ENCODE measurements at places on chromosomes 3 and 15.

DNA sequence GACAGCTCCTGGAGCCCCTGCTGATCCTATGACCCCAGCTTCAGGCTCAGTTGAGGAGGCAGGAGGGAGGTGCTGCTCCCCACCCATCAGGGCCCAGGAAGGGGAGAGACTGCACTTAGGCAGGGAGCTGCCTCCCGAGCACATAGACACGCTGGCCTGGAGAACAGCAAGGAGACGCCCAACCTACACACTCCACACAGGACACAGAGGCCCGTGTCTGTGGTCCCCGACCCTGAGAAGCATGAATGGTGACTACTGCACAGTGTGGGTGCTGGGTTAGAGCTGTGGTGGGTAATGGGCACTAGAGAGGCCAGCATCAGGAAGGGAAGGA, 1.1 kb upstream of the HHATL start:
- no peak for DNase-seq

DNA sequence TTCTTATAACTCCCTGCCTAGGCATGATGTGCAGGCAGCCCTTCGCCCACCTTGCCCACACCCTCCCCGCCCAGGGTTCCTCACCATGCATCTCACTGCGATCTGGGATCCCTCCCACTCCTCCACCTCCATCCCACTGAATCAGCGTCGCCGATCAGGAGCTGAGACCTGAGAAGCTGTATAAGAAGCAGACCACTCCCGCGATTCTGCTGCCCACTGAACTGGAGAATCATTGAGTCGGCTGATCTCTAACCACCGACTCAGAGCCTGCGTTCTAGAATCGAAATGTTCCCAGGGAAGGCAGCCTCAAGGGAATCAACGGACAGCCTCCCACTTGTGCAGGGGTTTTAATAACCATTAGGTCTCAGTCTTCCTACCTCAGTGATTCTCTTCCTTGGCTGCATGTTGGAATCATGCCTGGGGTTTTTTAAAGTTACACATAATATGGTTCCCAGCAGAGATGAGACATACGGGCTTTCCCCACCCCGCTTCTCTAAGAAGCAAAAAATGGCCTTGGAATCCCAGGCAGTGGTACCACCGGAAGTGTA, 60.2 kb downstream of the TMEM44 start:
- DNase-seq: no peak

GRCh38 chr3:108437439-108437838, 73.0 kb downstream of the MYH15 start:
- no peak for DNase-seq

DNA sequence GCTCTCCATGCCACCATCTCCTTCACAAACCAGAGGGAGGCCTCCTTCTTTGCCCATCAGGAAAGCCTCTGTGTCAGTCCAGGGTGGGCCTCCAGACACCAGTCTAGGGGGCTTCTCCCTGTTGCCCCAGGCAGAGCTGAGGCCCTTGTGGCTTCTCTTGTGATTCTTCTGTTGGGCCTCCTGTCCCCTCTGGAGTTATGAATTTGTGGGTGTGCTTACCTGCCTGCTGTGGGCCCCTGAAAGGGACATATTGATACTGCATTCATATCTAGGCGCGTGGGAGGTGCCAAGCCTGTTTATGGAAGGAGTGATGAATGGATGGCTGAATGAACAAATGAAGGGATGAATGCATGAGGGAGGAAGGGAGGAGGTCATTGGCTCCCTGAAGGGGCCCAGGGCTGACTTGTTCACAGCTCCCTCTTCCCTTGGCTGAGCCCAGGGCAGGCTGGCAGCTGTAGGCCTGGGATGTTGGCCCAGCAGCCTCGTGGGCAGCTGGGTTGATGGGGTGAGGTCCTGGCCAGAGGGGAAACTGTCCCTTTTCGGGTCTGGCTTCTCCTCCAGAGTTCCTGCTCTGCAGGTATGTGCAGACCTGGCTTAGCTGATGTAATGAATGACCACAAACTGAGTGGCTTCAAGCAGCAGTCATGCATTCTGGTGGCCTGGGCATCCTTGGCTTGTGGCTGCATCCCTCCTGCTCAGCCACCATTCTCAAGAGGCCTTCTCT, 195.4 kb downstream of the GOLGA6L6 start:
- no peak for DNase-seq

- DNase-seq: no peak
Measured at GRCh38 chr3:62602987-62603386, 229.6 kb upstream of the FEZF2 start.

GRCh38 chr3:100456745-100457144, 35.7 kb upstream of the TMEM45A start:
- DNase-seq: no peak

DNA sequence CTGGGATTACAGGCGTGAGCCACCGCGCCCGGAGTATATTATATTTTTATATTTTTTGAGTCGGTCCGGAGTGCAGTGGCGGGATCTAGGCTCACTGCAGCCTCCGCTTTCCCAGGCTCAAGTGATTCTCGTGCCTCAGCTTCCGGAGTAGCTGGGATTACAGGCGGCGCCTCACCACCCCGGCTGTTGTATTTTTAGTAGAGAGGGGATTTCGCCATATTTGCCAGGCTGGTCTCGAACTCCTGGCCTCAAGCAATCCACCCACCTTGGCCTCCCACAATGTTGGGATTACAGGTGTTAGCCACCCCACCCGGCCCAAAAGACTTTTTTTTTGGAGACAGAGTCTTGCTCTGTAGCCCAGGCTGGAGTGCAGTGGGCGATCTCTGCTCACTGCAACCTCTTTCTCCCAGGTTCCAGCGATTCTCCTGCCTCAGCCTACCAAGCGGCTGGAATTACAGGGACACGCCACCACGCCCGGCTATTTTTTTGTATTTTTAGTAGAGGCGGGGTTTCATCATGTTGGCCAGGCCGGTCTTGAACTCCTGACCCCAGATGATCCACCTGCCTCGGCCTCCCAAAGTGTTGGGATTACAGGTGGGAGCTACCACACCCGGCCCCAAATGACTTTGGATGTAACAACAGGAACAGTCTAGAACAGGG, 1.0 kb downstream of the ZNF589 start:
- DNase-seq: no peak

GRCh38 chr3:8709801-8710507, 23.6 kb upstream of the CAV3 start:
- DNase-seq: no peak

GRCh38 chr15:90774731-90775514, 57.8 kb downstream of the BLM start:
- no peak for DNase-seq

DNA sequence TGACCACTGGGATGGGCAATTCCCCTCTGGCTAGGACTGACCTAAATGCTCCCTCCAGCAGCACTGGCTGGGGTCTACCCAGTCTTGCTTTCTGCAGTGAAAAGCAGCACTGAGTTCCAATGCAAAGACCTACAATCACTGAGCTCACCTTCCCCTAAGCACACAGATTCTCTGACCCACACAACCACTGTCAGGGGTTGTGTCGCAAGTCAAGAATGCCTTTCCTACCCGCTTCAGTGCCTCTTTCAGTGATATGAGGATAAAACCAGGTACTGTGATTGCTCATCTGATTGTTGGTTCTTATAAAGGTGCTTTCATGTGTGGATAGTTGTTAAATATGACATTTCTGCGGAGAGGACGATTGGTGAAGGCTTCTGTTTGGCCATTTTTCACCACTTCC, 345.6 kb downstream of the GAP43 start:
- no peak for DNase-seq

DNA sequence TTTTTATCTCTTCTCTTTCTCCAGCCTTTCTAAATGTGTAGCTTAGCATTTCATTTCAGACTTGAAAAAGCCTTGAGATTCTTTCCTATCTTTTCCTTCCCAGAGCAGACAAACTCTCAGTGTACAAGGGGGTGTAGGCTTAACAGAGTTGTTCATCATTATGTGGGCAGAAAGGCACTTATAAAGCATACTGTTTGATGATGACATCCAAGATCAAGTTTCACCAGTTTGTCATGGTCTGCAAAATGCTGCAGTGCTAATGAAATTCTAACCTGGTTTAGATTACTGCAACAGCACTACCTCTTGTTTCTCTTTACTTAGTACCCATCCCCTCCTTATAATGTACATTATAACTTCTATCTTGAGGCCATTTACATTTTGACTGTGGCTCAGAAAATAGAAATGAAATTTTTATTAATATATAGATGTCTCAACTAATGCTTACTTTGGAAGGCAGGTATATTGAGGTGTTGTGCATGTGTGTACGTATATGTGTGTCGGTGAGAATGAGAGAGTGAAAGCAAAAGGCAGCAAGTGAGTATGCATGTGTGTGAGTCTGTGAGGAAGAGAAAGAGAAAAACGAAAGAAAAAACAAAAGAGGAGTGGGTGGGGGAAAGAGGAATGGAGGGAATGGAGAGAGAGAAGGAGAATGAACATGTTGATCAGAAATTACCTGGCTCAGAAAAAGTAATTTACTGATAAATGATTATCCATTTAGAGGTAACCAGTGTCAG, 1043.6 kb downstream of the TUSC7 start:
- no peak for DNase-seq

GRCh38 chr15:68275165-68275746, 2.3 kb upstream of the FEM1B start:
- no peak for DNase-seq

DNA sequence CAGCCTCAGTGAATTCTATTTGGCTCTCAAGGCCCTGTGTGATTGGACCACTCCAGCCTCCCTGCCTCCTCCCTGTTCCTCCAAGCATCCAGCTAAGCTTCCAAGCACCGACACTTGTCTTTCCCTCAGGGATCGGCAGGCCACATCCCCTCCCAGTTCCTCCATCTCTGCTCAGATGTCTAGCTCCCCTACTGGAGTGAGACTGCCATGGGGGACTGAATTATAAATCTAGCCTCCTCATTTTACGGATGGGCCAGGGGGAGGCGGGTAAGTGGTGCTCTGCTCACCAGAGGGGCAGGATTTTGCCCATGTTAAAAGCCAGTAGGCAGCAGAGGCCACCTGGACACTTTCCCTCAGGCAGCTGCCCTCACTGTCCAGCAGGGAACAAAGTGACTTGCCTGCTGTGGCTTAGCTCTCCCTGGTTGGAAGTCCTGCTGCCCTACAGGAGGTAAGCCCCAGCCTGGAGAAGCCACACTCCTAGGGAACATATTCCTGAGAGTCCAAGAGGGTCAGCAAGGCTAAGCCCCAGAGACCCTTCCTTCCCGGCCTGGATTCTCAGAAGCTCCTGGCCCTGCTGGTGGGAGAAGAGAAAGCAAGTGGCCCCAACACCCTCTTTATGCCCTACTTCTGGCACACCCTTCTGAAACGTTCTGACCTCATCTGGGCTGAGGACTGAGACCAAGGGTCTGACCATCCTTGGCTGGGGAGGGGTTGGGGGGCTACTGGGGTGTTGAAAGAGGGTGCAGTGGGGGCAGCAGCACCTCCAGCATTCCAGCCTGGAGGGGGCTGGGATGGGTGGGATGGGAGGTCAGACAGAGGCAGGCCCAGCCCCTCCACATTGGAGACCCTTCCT, 9.1 kb upstream of the HHATL start:
- DNase-seq: no peak

DNA sequence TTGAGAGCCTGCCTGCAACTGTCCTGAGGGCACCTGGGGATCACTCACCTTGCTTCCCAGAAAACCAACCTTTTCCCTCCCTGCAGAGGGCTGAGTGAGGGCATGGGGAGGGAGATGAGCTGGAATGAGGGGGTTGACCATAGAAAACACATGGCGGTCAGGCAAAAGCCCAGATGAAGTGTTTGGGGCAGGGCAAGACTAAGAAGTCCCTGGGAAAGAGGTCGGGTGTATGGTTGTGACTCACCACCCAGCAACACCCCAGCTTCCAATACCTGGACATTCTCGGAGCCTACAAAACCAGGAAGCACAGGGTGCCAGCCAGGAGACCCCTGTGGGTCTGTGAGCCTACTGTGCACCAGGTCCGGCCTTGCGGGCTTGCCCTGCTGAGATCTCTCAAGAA, 95.3 kb upstream of the ATP2B2 start:
- DNase-seq: no peak

DNA sequence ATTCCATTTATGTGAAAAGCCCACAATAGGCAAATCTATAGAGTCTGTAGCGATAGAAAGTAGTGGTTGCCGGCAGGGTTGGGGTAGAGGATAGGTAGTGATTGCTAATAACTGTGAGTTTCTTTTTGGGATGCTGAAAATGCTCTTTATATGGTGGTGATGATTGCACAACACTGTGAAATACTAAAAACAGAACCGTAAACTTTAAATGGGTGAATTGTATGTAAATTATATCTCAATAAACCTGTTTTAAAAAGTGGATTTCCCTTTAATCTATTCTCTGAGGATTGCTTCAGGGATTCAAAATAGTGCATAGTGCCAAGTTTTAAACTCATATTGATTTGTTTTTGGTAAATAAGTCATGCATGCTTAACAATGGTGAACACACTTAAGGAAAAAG, 140.2 kb downstream of the LPP start:
- no peak for DNase-seq

DNA sequence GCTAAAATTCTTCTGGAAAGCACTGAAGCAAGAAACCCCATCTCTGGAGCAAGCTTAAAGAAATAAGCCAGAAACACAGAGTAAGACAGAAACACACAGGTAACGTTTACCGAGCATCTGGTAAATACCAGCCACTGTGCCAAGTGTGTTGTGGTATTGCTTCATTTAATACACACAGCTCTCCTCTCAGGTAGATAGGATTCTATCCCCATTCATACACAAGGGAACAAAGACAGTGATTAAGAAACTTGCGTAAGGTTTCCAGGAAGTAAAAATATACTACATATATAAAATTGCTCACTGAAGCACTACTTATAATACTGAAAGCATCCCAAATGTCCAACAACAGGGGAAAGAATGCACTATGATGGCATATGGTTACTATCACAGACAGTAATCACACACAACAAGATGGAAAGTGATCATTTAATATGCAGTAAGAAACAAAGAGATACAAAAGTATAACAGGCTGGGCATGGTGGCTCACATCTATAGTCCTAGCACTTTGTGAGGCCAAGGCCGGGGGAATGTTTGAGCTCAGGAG, 27.5 kb downstream of the TAMM41 start:
- DNase-seq: no peak

DNA sequence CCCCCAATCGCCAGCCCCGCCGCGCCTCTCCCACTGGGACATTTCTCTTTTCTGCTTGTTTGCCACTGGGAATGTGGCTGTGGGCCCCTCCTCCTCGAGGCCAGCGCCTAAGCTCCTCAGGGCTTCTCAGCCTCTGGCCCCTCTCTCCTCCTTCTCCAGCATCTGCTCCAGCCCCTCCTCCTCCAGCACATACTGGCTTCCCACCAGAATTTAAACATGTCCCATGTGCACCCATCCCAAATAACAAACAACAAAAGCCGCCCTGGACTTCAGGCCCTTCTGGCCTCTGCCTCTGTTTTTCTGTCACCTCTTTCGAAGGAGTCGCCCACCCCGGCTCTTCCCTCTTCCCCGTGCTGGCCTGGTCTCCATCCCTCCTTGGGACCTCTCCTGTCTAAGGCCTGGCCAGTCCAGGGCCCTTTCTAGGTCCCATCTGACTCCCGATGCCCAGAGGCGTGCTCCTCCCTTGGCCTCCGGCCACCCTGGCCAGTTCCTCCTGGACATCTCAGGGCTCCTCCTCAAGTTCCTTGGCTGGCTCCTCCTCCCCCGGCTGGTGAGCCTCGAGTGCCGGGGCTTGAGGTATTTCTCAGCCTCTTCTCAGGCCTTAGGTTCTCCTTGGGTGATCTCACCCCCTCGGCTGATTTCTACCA, 94.6 kb upstream of the SLC6A6 start:
- DNase-seq: no peak

GRCh38 chr3:150545419-150546225, 674 bp downstream of the SERP1 start:
- DNase-seq: no peak

- DNase-seq: no peak
Measured at GRCh38 chr3:170641510-170642236, 55.8 kb upstream of the SLC7A14 start.
